ENCODE measurements at places on chromosomes 6 and 20.

GRCh38 chr20:53434662-53435061, 159.0 kb downstream of the ZNF217 start:
- DNase-seq = no peak

GRCh38 chr20:35006531-35006971, 50.9 kb downstream of the MYH7B start:
- DNase-seq = no peak

DNA sequence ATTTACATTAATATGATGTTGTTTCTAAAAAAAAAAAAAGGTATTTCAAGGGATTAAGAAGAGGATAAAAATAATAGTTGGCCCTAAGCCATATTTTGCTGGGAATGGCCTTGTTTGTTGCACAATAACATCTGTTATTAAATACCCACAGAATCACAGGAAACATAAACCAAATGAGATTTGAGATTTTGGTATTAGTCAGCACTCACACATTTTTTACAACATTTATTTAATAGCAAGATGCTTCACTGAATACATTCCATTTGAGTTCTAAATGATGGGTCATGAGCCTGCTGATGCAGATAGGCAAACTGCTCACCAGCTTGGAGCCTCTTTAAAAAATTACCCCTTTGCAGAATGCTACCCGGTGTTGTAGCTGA, 92.9 kb upstream of the ENPP5 start:
- no peak for DNase-seq

DNA sequence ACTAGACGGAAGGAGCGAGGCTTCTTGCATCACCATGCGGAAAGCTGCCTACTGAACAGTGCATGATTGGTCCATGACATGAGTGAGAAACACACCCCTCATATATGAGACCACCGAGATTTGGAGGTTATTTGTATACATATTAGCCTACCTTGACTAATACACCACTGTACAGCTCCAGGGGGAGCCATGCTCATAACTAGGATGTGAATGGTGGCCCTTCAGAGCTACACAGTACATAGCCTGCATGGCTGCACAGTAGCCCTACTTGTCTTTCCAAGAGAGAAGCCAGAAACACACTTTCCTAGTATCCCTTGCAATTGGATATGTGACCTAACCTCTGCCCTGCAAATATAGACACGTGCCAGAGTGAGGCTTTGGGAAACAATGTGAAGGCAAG, 21.8 kb upstream of the MCUR1 start:
- no peak for DNase-seq

- no peak for DNase-seq
Measured at GRCh38 chr6:72861935-72862432, 240.1 kb downstream of the KCNQ5 start.

Measured in K562 (cell line).